Tibial artery (tissue), 4 donors: ENCODE measurements at places on chromosomes 16 and 17.

DNA sequence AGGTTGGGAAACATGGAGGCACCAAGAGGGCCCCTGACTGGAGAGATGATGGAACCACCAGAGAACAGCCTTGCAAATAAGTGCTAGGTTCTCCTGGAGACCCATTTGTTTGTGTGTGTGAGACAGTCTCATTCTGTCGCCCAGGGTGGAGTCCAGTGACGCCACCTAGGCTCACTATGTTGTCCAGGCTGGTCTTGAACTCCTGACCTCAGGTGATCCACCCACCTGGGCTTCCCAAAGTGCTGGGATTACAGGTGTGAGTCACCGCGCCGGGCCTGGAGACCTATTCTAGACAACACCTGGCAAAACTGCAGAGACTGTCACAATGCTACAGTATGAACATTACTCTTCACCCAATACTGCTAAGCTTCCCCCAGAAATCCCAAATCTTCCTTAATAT lies 1.5 kb downstream of the NPLOC4 start:
- DNase-seq: no peak

DNA sequence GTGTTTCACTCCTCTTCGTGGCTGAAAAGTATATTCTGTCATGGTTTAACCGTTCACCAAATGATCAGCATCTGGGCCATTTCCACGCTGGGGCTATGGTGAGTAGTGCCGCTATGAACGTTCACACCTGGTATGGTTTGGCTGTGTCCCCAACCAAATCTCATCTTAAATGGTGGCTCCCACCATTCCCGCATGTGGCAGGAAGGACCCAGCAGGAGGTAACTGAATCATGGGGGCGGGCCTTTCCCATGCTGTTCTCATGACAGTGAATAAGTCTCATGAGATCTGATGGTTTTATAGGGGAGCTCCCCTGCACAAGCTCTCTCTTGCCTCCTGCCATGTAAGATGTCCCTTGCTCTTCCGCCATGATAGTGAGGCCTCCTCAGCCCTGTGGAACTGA lies 45.7 kb upstream of the ZNF469 start:
- DNase-seq: no peak

DNA sequence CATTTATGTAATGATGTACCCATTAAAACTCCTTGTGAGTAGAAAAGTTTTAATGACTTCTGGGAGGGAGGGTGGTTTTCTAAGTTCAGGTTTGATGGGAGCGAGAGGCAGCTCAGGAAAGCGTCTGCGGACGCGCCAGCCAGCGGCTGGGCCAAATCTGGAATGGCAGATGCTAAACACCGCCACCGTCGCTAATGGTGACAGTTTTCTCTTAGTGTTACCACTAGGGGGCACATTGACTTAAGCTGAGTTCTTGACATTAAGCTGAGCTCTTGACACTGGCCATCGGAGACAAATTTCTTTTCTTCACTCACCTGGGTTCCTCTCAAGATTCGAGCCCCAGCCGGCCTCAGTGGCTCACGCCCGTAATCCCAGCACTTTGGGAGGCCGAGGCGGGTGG lies 6.7 kb downstream of the TRPV1 start:
- DNase-seq: no peak

DNA sequence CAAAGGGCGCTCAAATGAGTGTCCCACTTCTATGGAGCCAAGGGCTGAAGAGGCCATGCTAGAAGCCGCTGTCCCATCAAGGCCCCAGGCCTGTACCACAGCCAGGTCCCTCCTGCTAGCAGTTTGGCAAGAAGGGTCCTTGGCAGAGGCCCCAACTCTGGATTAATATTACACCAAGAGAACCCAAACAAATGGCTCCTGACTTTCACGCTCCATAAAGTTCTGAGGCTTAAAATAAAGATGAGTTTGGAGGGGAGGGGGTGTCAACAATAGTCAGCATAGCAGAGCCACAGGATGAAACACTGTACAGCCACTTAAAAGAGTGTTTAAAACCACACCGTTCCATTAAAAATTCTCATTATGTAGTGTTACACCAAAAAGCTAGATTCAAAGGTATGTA lies 30.5 kb downstream of the CUEDC1 start:
- no peak for DNase-seq

GRCh38 chr17:41151525-41151924 lies 1.9 kb upstream of the KRTAP4-5 start:
- no peak for DNase-seq

- no peak for DNase-seq
Measured at GRCh38 chr16:59324462-59324861, 590.3 kb upstream of the GOT2 start.

GRCh38 chr17:79461041-79461440 lies 149.8 kb downstream of the RBFOX3 start:
- DNase-seq: no peak

DNA sequence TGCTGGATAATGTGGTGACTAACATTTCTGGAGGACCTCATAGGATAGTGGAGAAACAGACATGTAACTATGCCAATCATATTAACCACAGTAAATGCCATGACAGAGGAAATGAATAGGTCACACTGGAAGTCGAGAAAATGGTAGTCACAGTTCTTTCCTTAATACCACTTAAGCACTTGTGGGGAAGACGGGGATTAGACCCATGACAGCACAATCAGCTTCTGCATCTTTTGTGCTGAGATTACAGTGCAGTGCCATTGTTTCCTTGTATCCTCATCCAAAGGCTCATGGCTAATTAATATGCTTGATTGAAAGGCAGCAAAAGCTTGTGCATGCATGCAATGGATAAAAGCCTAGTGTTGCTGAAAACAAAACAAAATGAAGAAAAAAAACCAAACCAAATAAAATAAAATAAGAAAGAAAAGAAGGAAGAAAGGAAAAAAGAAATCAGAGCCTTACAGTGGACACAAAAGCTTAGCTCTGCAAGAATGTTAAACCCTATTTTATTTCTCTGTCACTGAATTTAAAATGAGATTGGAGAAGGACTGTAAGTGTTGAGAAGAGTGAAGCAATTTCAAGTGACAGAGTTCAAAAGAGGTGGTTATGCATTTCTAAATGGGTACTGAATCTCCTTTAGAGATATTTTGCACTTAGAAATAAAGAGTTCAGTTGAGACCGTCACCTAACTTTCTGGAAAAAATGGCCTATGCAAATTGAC lies 1011.9 kb downstream of the CDH8 start:
- no peak for DNase-seq

DNA sequence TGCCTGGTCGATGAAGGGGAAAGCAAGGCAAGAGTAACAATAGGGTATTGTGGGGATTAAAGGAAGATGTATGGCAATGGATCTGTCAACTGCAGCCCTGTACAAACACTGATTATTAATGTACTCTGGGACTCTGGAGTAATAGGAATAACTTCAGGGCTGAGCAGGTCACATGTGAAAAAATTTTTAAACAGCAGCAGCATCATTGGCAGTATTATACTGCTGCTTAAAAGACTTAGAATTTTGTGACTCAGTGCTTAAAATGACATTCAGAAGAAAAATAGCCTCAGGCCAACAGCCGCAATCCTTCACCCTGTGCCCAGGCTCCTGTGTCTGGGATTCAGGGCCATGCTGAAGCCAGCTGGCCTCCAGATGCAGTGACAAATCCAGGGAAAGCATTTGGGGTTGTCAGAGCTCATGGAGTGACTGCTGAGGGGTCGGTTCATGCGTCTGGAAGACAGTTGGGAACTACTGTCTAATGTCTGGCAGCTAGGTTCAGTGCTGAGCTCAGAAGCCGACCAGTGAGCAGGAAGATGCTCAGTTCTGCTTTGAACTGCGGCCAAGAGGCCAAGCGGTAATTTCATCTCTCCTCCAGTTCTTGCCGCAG lies 22.2 kb downstream of the TEX2 start:
- DNase-seq: peak; percentile 65

GRCh38 chr17:7915179-7915610 lies 894 bp downstream of the RNF227 start:
- DNase-seq: no peak

GRCh38 chr16:14284930-14285512 lies 213.9 kb downstream of the MRTFB start:
- DNase-seq: peak; percentile 56

DNA sequence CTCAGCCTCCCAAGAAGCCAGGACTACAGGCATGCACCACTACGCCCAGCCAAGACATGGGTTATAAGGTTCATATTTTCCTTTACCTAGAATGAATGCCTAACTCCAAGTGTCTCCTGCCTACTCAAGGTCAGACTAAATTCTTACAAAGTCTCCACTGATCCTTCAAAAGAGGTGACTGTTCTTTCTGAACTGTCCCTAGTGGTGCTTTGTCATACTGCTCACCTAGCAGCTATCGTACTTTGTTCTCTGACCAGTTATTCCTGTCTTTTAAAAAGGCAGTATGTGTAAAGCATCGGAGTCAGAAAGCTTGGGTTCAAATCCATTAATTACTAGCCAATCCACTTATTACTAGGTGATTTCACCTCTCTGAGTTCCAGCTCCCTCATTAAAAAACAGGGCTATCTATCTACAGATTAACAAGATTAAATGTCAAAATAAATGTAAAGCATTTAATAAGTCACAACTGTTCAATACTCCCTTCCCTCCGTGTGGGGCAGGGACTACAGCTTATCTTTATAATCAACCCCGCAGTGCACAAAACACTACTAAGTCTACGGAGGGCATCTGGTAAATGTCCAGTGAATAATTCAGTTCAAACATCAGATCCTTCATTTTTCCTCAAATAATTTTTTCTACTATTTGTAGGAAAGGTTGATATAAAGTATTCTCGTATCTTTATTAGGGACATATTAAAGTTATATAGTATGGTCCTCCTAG lies 20.0 kb upstream of the ITGA2B start:
- no peak for DNase-seq

GRCh38 chr17:80047176-80047575 lies 10.7 kb downstream of the CCDC40 start:
- no peak for DNase-seq

- DNase-seq: peak; percentile 89
Measured at GRCh38 chr17:43846221-43846712, 709 bp upstream of the CD300LG start.

DNA sequence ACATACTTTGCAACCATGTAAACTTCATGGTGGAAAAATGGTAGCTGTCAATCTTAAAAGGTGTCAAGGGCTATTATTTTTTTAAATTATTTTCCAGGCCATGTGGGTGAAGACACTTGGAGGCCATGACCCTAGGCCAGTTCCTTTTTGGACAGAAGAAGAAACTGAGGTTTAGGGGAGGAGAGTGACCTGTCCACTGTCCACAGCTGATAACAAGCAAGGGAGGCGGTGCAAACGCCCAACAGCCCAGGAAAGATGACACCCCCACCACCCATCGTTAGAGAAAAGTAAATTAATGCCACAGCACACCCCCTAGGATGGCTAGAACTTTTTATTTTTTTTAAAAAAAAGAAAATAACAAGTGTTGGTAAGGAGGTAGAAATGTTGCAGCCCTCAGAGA lies 19.2 kb downstream of the ENPP7 start:
- no peak for DNase-seq

GRCh38 chr16:74296104-74296431 lies 546 bp upstream of the PSMD7 start:
- DNase-seq: no peak

GRCh38 chr17:34379868-34380267 lies 16.8 kb upstream of the CCL1 start:
- no peak for DNase-seq

DNA sequence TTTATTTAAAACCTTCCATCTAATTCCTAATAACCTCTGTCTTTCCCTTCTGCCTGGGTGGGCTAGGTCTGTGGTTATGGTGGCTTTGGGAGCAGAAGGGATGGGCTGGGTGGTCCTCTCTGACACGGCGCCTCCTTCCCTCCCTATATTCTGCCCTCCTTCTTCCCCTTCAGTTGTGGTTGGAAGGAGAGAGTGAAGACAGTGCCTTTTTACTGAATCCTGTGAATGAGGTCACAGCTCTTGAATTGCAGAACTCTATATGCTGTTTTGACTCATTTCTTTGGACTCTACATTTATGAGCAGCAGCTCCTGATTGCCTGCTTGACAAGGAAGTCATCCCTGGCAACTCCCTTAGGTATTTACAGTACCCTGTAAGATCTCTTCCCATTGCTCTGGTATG lies 256.0 kb upstream of the ELAC2 start:
- no peak for DNase-seq

- no peak for DNase-seq
Measured at GRCh38 chr17:76478097-76478496, 10.7 kb downstream of the AANAT start.

- no peak for DNase-seq
Measured at GRCh38 chr16:67207249-67208091, 8.5 kb downstream of the ELMO3 start.

DNA sequence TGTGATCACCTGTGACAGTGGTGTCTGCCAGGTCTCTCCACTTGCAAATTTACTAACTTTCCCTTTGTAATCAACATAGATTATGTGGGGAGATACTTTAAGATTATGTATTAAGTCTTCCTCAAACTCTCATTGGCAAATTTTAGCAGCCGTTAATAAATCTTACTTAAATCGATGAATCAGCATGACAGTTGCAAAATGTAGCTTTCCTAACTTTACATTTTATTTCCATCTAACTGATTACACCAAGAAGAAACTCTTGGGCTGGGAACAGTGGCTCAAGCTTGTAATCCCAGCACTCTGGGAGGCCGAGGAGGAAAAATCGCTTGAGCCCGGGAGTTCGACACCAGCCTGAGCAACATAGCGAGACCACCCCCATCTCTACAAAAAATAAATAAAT lies 23.3 kb upstream of the CPNE2 start:
- no peak for DNase-seq

DNA sequence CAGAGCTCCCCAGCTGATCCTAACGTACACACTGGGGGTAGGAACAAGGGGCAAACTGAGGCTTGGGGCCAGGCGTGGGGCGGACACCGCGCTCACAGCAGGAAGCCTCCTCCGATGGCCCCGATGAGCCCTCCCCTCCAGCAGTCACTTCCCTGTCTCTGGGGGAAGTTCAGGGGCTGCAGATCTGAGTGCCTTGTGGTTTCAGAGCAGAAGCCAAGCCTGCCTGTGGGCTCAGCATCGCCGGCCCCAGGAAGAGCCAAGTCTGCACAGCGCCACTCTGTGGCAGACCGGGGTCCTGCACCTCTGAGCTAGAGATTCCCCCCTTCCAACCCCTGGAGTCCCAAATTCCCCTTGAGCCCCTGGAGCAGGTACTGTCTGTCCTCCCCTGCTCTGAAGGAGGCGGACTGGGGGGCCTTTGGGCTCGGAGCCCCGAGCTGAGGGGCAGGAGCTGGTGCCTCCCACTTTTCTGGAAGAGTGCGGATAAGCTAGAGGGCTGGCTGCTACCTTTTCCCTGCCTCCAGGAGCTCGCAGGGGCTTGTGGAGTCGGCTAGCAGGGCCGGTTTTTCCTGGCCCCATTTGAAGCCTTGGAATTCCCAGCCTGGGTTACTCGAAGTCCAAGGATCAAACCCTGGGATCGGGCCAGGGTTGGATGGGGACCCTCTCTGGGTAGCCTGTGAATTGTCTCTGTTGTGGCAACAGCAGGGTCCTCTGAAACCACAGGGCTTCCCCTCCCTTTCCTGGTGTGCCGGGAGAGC lies 2.9 kb downstream of the GSE1 start:
- DNase-seq: peak; percentile 81

DNA sequence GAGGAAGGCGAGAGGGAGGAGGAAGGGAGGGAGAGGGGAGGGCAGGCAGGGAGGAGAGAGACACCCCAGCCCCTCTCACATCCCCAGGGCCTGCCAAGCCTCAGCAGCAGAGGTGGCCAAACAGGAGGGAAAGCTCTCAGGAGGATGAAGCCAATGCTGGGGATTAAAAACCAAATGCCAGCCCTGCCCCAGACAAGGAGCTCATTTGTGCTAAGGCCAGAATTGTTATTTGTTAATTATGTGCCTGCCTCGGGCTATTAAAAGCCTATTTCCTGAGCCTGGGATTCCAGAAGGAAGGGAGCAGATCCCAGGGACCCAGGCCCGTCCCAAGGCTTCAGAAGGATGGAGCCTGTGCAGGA lies 27.9 kb upstream of the GINS2 start:
- DNase-seq: no peak
